ENCODE measurements at places on chromosomes 4 and X.

- no peak for DNase-seq
Observed at GRCh38 chr4:136528131-136528530, 1004.2 kb downstream of the PCDH18 start.

DNA sequence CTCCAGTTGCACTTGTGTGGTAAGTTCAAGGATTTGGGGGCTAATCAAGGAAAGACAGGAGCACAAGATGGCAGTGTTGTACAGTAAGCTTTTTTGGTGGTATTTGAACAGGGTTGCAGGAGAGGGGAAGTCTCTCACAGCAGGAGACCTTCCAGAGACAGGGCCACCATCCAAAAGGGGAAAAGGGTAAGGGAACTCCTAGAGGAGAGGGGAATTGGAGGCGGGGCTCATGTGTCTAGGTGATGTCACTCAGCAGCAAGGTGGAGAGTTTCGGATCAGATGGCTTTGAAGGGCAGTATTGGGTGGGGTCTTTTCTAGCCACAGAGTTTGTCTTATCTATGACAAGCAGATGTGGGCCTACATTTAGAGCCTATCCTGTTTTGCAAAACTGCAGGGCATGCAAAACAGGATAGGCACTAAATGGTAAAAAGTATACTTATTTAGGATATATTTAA lies 13.4 kb upstream of the RNF175 start:
- no peak for DNase-seq

- DNase-seq, result no peak
Observed at GRCh38 chr4:173520921-173521466, 9.0 kb downstream of the HAND2 start.

GRCh38 chr4:29551821-29552220 lies 1168.3 kb upstream of the PCDH7 start:
- no peak for DNase-seq

DNA sequence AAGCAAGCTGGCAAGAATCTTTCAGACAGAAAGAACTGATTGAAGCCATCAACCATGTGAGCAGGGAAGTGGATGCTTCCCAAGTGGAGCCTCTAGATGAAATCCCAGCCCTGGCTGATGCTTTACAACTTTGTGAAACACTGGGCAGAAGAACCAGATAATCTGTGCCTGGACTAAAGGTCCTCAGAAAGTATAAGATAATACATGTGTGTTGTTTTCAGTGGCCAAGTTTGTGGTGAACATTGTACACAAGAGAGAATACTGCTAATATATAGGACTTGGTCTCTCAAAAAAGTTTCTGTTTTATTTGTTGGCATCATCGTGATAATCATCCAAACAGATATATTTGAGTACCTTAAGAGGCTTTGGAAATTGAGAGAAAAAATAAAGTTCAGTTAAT lies 1367.8 kb upstream of the IGFBP7 start:
- no peak for DNase-seq

Data from AG08395 (cell line).